Amniotic stem cell (primary cell): ENCODE measurements at places on chromosomes 5 and 9.

DNA sequence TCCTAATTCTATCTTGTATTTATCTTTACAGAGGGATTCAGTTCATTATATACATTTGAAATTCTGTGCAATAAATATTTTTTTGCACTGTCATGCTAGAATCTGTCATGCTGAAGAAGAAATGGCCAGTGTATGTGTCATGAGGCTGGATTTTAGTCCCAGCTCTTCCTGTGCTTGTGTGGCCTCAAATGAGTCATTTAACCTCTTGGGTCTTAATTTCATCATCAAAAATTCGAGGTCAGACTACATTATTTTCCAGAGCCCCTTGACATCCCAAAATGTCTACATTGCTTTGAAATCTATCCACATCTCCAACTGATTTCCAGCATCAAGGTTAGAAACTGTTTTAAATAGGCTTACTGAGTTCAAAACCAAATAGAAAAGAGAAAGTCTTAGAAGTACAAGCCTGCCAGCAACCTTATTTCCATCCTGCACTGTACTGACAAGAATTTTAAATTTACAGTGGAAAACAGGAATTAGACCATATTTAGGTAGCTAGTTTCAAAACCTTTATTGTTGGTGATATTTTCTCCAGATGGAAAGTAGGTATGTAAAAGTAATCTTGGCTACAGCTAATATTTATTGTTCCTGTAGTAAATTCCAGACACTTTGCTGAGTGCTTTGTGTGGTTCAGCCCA, 96.7 kb upstream of the MAMDC2 start:
- peak; percentile 57 for DNase-seq

DNA sequence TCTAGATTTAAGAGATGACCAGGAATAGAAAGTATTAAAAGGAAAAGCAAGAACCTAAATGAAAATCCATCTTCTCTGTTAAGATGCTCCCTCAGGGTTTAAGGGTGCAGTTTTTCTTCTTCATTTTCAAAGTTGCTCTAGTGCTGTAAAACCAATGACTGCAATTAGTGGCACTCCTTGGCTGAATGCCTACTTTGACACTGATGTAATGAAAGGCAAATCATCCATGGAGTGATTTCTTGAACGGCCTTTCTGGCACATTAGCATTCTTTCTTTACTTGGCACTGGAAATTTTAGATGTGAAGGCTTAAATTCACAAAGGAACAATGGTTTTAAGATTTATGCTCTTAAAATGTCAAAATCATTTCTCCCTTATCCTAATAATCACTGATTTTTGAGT, 19.3 kb upstream of the ISCA1 start:
- no peak for DNase-seq

GRCh38 chr9:37486616-37487548, 1.1 kb downstream of the POLR1E start:
- DNase-seq = peak; percentile 85

DNA sequence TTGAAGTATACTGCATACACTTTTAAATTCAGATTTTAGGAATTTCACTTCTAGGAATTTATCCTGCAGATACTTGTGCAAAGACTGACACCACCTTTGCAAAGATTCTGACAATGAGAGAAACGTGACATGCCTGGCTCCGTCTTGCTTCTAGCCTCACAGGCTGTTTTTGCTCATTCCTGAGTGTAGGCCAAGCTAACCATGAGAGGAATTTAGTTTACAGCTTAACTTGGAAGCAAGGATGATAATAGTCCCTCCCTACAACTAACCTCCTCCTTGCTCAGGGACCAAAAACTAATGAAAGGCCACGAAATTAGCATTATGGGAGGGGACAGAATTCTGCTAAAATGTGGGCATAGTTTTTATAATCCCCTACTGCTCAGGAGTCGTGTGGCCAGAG, 31.1 kb downstream of the C5orf22 start:
- DNase-seq = no peak

DNA sequence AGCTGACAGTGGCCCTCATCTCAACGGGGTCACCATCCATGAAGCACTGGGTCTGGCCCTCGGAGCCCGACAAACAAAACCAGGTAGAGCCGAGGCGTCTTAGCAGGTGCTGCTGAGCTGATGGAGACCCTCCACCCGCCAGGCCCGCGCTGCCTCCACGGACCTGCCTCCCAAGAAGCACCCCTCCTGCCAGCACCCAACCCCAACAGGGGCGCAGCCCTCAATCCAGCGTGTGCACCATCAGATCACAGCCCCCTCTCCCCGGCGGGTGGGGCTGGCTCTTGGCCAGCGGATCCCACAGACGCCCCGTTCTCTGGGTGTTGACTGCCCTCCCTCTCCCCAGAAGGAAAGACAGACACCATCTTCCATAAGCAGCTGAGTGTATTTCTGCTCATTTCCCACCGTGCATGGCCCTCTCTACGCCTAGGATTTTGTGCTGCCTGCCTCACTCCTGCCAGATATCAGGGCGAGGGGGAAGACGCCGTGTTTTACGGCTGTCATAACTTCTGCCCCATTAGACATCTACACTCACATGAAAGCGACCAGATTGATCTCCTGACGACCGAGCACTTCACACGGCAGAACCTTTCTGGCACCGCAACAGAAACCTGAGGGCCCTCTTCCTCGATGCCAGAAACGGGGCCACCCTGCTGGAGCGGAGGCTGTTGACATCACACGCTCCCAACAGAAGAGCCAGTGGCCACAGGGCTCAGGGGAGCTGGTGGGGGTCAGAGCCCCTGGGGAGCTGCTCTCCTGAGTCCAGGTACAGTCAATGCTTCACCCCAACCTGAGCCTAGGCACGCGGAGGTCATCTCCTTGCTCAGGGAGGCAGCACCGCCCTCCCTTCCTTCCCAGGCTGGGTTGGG, 12.4 kb downstream of the NACC2 start:
- no peak for DNase-seq

GRCh38 chr9:95368377-95369160, 51.1 kb upstream of the FANCC start:
- no peak for DNase-seq

GRCh38 chr9:80552931-80553330, 981.2 kb downstream of the TLE4 start:
- no peak for DNase-seq

DNA sequence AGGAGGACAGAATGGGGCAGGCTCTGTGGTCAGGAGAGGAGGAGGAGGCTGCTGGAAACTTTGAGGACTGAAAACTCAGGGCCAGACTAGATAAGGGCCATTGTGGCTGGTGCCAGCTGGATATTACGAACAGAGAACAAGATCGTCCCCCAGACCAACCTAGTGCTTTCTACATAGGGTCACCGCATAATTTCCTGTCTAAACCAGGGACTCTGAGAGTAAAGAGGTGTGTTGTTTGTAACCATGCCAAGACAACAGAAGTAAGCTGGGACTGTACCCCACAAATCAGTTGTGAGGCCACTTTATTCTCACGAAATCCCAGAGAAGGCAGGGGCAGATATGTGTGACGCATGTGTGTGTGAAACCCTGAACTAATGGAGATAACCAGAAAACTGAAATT, 20.3 kb upstream of the GFPT2 start:
- no peak for DNase-seq

DNA sequence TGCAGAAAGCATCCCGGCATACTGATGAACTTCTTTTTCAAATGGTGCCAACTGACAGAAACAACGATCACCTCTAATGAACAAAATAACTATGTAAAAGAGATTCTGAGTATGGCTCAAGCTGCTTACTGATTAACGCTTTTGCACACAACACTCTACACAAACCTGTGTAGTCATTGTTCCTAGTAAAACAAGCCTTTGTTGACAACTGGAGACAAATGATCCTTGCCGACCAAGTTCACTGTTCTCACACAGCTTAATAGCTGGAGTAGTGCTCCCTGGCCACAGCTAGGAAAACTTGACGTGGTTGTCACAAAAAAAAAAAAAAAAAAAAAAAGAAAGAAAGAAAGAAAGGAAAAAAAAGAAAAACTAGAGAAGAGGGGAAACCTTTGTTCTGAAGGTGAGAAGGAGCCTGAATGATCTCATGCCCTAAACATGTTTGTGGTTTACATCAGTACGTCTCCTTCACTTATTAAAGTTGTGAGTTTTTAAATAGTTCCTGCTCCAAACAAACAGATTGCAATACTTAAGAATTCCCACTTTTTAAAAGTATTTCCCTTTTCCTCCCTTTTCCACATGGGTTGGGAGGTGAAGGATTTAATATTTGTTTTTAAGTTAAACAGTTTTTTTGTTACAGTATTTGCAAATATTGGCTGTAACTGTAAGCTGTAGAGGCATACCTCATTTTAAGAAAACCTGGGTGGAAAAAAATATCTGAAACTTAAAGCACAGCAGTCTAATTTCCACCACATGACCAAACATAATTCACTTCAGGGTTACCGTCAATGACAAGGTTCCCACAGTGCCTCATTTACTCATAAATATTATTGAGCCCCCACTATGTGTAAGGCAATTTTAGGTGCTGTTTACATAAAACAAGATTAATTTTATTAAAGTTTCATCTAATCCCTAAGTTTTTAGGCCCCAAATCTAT, 63.7 kb downstream of the GLIS3 start:
- DNase-seq = no peak

DNA sequence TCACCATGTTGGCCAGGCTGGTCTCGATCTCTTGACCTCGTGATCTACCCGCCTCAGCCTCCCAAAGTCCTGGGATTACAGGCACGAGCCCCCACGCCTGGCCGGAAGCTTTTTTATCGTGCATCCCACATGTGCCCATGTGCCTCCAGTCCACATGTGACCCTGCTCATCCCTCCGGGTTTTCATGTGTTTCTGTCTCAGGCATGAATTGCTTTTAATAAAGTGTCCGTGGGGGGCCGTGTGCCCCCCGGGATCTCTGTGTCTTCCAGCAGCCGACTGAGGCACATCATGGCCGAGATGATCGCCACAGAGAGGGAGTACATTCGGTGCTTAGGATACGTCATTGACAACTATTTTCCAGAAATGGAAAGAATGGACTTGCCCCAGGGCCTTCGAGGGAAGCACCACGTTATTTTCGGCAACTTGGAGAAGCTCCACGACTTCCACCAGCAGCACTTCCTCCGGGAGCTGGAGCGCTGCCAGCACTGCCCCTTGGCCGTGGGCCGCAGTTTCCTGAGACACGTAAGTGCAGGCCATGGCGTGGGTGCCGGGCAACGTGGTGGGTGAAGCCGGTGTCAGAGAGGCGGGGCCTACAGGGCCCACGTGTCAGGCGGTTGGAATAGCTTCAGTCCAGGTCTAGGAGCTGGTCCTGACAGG, 22.1 kb upstream of the LRRC14B start:
- peak; percentile 79 for DNase-seq
